T-helper 2 cell (primary cell): ENCODE measurements at places on chromosomes 3 and 15.

GRCh38 chr15:75348034-75348561, 1.3 kb downstream of the NEIL1 start:
- no peak for DNase-seq

GRCh38 chr15:36841193-36841592, 259.2 kb downstream of the MEIS2 start:
- no peak for DNase-seq

GRCh38 chr3:9224490-9224889, 25.0 kb downstream of the SRGAP3 start:
- no peak for DNase-seq

GRCh38 chr15:55401786-55402246, 6.3 kb downstream of the CCPG1 start:
- DNase-seq, result no peak

- DNase-seq, result no peak
Measured at GRCh38 chr3:5766848-5767247, 579.3 kb downstream of the EDEM1 start.

- no peak for DNase-seq
Measured at GRCh38 chr3:176948151-176948550, 249.1 kb downstream of the TBL1XR1 start.

DNA sequence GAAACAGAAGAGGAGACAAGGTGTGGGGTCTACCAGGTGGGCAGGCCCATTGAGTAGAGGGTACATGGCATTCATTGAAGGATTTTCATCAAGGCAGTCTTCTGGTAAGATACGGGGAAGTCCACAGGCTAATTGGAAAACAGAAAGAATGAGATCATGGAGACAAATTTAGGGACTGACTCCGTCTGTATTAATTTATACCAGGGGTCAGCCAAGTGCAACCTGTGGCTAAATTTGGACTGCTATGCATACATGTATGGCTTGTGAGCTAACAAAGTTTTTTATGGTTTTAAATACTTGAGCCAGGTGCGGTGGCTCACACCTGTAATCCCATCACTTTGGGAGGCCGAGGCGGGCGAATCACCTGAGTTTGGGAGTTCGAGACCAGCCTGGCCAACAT, 21.1 kb upstream of the SNRPN start:
- no peak for DNase-seq

GRCh38 chr15:84878504-84878903, 6.0 kb upstream of the SLC28A1 start:
- DNase-seq, result no peak

GRCh38 chr3:162718697-162719096, 1222.1 kb downstream of the OTOL1 start:
- no peak for DNase-seq

DNA sequence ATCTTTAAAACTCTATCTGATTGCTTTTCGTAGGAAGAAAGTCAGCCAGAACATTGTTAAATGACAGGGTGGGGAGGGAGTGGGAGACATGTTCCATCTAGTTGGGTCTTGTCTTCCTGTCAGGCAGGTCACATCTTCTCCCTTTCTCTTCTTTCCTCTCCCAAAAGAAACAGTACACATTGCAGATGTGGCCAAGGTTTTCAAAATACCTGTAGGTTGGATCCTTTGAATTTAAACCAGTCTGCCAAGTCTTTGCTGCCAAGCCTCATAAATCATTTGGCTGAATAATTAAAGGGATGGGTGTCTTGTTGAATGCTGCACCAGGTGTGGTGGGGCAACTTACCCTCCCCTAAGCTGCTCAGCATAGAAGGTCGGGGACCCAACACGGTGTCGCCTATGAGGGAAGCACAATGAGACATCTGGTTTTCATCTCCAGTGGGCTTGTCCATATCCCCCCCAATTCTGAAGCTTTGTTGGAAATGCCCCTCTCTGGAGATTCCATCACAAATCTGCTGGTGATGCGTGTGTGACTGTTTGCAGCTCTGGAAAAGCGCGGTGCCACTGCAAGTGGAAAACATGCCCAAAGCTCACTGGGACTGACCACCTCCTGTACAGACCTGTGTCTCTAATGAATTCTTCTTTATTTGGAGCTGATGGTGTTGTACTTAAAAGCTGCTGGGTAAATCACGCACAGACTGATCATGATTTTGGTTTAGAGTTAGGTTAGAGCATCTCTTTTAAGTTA, 112.6 kb downstream of the FILIP1L start:
- DNase-seq, result no peak

- DNase-seq, result no peak
Measured at GRCh38 chr15:36886191-36886590, 214.2 kb downstream of the MEIS2 start.

DNA sequence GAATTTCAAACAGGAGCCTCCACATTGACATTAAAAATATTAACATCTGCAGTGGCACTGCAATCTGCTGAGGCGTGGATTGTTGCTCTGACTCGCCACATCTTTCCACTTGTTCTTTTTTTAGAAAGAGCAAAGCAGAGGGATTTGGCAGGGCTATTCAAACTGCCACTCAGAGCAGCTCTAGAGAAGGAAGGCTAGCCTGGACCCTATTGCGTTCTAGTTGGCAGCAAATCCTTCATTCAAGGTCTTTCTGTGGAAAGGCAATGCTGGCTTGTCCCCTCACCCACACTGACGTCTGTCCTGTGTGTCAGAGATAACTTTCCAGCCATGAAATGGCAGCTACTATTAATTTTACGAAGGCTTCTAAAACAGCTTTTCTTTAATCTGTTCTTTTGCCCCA, 483.2 kb upstream of the SGO1 start:
- DNase-seq, result no peak
